ENCODE measurements at places on chromosomes 1 and 21.

DNA sequence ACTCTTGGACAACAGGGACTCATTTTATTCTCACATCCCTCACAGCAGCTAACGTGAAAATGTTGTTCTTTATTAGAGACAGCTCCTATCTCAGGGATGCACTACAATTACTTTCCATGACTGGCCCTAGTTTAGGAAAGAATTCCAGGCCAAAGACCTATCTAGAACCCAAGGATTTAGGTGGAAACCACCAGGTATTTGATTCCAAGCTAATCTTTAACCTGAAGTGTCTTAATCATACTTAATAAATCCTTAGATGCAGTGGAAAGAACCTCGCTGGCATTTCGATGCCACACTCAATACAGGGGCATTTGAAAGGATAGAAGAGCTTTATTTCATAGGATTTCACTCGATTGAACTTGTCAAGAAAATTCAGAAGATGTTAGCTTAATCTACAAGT, 218.3 kb downstream of the KIF26B start:
- no peak for DNase-seq

- no peak for DNase-seq
Observed at GRCh38 chr1:66370462-66370971, 163.4 kb upstream of the SGIP1 start.

GRCh38 chr1:224435318-224435763, 744 bp upstream of the WDR26 start:
- DNase-seq, result no peak

GRCh38 chr1:176628775-176629174, 165.8 kb downstream of the PAPPA2 start:
- no peak for DNase-seq
